ENCODE measurements at places on chromosomes 1 and 21.

DNA sequence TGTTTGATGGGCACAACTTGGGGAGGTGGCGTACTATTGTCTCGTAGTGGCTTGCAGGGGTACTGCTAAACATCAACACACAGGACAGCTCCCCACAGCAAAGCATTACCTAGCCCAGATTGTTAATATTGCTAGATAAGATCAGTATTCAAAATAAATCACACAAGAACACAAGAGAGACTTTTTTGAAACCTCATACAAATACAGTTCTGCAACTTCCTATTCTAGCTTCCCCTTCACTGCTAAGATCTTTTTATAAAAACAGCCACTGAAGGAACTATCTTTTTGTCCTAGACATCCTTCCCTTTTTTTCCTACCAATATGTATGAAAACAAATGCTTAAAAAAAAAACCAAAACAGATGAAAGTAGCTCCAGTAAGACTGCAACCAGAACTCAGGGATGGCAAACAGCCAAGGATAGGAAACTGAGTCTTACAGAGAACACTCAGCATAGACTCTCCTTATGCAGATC is 137.8 kb upstream of the KRTAP19-8 start:
- no peak for DNase-seq

GRCh38 chr1:34188985-34189384 is 12.3 kb downstream of the C1orf94 start:
- no peak for DNase-seq

- DNase-seq, result no peak
Observed at GRCh38 chr21:27713154-27714109, 746.5 kb upstream of the ADAMTS5 start.

- no peak for DNase-seq
Observed at GRCh38 chr1:182142621-182143020, 81.1 kb upstream of the ZNF648 start.

DNA sequence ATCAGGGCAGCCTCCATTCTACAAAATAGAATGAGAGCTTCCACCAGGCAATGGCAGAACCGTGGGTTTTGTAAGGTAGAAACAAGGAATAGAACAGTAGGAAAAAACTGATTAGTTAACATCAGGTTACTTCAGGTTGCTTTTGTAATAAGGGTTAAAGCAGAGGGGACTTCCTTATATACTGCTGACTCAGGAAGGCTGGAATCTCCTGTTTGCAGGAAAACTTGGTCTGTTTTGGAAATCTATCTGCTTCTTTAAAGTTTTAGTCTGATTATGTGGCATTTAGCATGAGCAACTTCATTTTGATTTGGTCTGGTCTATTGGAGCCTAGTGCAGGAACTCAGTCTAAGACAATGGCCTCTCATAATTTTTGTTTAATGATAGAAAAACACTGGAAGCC is 32.7 kb upstream of the RAB4A start:
- no peak for DNase-seq

DNA sequence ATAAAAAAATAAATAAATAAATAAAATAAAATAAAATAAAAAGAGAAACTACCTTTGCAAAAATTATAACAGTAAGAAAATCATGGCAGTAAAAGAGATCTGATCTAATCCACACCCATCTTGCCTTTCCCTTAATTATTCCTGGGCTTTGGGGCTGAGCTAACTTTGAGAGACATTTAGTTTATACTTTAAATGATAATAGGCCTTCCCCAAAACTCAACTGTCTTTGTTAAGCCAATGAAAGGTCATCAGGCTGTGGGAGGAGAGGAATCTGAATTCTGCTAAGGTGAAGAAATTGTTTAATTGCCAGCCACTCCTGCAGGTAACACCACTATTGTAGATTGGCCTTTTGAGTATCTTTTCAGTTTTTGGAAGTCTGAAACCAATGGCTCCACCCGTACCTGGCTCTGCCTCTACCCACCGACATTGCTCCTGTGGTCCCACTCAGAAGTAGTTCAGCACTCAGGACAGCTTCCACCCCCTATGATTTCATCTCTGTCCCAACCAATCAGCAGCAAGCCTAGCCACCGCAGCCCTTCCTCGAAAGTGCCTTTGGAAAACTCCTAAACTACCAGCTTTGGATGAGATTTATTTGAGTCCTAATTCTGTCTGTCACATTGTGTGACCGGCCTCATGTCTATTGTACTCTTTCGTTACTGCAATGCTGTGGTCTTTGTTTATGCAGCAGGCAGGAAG is 23.0 kb upstream of the PNRC2 start:
- DNase-seq, result no peak

- no peak for DNase-seq
Observed at GRCh38 chr1:47243910-47244309, 11.9 kb upstream of the TAL1 start.

- no peak for DNase-seq
Observed at GRCh38 chr21:35195232-35195631, 146.1 kb upstream of the RUNX1 start.

- no peak for DNase-seq
Observed at GRCh38 chr1:19074361-19074901, 118.0 kb upstream of the IFFO2 start.

- no peak for DNase-seq
Observed at GRCh38 chr1:213744780-213745179, 243.0 kb upstream of the PROX1 start.

DNA sequence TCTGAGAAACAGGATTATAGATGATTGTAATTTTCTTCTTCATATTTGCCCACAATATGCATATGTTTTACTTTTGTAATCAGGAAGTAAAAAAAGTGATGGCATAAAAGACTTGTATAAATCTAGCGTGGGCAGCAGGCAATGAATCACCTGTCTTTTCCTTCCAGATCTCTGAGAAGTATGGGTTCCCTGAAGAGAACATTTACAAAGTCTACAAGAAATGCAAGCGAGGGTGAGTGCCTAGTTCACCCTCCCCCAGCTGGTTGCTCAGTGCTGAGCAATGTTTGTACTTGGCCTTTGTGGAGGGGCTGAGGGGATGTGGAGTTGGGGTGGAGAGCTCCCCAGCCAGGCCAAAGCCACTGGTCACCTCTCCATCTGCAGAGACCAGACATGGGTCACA is 30.7 kb downstream of the GRHL3 start:
- no peak for DNase-seq

- DNase-seq, result no peak
Observed at GRCh38 chr1:16067127-16067768, 6.2 kb downstream of the FAM131C start.

- no peak for DNase-seq
Observed at GRCh38 chr1:186878356-186878755, 49.6 kb downstream of the PLA2G4A start.

- DNase-seq, result peak; percentile 42
Observed at GRCh38 chr1:211610779-211611556, 32.0 kb upstream of the SLC30A1 start.

GRCh38 chr1:85692730-85693314 is 15.4 kb downstream of the ZNHIT6 start:
- peak; percentile 70 for DNase-seq

- DNase-seq, result no peak
Observed at GRCh38 chr1:11641776-11642305, 12.4 kb downstream of the FBXO2 start.
